ENCODE measurements at places on chromosomes 6 and 20.

- DNase-seq, result no peak
Observed at GRCh38 chr6:23140871-23141270, 571.5 kb downstream of the HDGFL1 start.

DNA sequence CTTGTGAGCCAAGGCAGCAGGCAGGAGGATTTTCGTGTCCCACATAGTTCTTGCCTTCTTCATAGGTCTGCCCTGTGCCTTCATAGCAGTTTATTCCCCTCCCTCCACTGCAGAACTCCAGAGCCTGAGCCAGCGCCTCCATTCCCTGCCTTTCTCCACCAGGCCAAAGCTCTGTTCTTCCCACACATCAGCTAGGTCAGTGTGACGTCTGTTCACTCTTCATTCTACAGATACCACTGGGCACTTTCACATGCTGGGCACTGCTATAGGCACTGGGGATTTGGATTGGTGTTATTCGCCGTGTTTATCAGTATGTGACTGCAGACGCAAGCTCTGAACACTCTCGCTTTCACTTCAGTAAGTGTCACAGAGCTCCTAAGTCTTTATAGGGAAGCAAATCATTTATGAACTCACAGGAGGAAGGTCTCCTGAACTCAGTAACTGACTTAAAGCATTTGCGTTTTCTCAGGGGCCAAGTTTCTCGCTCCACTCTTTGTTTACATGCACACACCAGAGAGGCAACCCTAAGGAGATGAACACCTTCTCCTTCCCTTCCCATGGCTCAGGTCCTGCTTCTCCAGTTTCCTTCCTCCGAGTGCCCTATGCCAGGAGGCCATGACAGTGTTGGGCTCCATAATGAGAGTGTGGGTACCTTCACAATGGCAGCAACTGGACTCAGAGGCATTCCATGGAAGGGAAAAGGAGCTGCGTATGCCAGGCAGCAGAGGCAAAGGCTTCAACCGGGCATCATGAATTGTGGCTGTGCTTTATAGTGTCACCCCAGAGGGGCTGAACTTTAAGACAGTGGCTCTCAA, 6.3 kb upstream of the APMAP start:
- DNase-seq, result no peak

GRCh38 chr20:25227317-25227831, 20.5 kb upstream of the PYGB start:
- no peak for DNase-seq

GRCh38 chr6:110053395-110054240, 75.5 kb downstream of the GPR6 start:
- no peak for DNase-seq

DNA sequence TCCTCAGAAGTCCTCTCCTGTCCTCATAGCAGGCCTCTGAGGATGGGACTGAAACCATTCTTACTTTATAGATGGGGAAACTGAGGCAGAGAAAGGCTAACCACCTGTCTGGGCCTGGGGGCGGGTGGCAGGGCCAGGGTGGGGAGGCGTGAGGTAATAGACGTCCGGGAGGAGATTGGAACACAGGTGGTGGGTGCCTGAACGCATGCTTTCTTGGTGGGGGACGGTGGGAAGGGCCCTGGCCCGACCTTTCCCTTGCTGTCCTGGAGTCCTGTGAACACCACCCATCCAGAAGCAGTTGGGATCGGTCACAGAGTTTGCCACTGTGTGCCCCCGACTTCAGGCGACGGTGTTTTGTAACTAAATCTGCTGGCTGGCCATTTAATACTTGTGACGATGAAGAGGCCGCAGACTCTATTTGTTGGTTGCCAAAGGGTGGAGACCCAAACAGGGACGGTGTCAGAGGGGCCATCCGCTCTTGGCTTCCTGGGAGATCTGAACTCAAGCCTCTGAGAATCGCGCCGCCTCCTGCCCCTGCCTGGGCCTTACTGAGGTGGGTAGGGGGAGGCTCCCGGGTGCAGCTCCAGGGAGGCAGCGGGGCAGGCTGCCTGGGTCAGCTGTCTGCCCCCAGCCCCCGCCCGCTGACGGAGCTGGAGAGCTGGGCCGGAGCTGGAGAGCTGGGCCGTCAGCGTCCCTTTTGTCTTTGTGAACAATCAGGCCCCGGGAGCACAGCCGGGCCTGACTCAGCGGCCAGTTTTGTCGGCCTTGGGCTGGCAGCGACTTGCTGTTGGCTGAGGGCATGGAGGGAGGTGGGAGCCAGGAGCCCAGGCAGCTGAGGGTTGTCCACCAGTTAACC, 4.1 kb downstream of the RBM38 start:
- DNase-seq, result no peak

- no peak for DNase-seq
Observed at GRCh38 chr6:158907931-158908330, 88.8 kb upstream of the EZR start.

GRCh38 chr6:151213352-151213751, 26.4 kb upstream of the AKAP12 start:
- no peak for DNase-seq

DNA sequence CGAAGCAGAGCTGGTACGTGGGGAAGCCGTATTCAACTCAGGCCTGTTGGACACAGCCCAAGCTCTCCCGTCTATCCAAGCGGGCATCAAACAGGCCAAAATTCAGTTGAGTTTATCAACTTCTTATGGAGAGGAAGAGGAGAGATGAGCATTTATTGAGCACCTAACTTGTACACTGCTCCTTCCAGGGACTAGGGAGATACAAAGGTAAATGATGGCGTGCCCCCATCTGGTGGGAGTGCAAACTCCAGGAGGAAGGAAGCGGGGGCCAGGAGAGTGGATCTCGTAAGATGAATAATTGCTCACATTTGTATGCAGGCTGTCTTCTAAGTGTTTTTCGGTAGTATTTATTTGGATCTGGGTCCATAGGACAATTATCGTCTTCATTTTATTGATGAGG, 146.6 kb downstream of the SOBP start:
- no peak for DNase-seq

DNA sequence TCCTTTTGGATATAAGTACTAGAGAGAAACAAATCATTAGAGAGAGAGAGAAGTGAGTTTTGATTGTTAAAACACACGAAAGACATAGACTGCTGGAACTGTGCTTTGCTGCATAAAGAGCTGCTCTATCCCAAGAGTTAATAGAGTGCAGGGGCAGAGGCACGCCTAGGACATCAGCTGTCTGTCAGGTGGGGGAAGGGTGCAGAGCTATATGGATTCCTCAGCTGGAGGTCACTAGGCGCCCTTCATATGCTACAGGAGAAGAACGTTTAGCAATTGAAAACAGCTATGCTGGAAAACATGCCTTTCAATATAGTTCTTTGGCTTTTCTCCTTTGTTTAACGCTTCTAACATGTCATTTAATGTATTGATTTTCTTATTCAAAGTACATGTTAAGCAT, 169.0 kb upstream of the MCHR2 start:
- DNase-seq, result no peak

GRCh38 chr6:6886171-6886885, 221.4 kb upstream of the RREB1 start:
- no peak for DNase-seq

DNA sequence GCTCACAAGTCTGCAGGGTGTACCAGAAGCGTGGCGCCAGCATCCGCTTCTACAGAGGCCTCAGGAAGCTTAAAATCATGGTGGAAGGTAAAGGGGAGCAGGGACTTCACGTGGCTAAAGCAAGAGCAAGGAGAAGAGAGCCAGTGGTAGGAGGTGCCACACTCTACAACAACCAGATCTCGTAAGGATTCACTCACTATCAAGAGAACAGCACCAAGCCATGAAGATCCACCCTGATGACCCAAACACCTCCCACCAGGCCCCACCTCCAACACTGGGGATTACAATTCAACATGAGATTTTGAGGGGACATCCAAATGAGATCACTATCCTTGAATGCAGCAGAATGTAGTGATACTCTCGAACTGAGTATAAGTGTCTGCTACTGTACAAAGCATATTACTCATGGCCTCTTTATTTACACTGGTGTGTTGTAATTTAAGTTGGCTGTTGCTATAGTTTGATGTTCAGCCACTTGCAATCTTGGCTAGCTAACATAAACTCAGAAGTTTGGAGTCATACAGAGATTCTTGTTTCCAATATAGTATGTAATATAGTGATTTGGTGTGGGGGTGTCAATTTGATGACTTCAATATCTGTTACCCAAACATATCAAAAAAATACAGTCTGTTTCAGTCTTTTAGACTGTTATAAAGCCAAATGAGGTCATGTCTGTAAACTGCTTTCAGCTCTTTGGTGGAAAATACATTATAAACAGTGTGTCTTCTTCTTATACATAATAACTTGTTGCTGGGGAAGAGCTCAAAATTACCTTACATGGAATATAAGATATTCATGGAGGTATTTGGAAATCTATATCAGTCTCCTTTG, 39.4 kb upstream of the MYLIP start:
- no peak for DNase-seq

- no peak for DNase-seq
Observed at GRCh38 chr6:121694801-121695251, 259.4 kb downstream of the GJA1 start.

All from activated effector memory CD4-positive, alpha-beta T cell treated with anti-CD3 and anti-CD28 coated beads, Interleukin-2, amount 50 U/mL, for 16 hours (primary cell).